ENCODE measurements at places on chromosomes 4 and X. TPM values are rescaled to one million over a fixed set of nuclear protein-coding genes. Genes with fewer than 3 reads are reported as not detected.

RP2 gene
- total RNA-seq, result 10.2 TPM

DDX53 gene
- total RNA-seq, result not detected

KLHL4 gene
- 0.56 TPM for total RNA-seq

CCDC110 gene
- 0.88 TPM for total RNA-seq

NRK gene
- 16.9 TPM for total RNA-seq

EDA2R gene
- total RNA-seq, result 4.0 TPM

SH3RF1 gene
- 17.9 TPM for total RNA-seq

KLF8 gene
- 1.7 TPM for total RNA-seq

IL13RA1 gene
- 31.9 TPM for total RNA-seq

Measured in epithelial cell of alveolus of lung (primary cell).